Activated CD4-positive, CD25-positive, alpha-beta regulatory T cell (primary cell): ENCODE measurements at places on chromosomes 6 and 20.

DNA sequence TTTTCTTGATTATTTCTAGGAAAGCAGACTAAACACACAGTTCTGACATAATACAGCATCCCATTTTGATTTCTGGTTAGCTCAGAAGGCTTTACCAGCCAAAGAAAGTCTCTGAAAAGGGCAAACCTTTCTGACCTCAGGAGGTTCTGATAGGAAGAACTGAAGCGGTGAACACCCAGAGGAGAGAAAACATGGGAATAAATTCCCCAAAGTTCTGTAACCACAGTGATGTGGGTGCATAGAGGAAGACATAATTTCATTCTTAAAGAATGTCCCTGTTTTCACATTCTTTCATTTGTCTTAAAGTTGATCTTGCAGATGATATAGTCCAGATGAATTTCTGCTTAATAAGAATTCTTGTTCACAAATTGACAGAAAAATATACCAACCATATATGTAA, 60.3 kb downstream of the RSPO3 start:
- DNase-seq: no peak

- DNase-seq: no peak
These were observed 312.8 kb downstream of the RFPL4B start for GRCh38 chr6:112659912-112660311.

- no peak for DNase-seq
These were observed 4.8 kb downstream of the EPB41L2 start for GRCh38 chr6:131058236-131058635.

DNA sequence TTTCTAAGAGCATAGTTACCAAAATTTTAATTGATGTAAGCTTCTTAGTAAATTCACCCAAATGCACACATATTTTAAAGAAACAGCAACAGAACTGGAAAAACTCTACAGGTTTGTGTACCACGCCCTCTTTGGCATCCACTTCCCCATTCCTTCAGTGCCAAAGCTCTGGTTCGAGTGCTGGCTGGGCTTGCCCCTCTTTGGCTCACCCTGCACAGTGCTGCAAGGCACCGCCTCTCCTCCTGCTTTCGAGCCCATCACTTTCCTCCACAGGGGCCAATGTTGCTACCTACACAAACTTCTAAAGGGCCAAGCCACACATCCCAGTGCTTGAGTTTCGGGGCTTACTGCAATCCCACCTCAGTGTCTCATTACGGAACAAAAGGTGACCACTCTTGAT, 9.6 kb downstream of the LRP11 start:
- DNase-seq: no peak
